ENCODE measurements at places on chromosomes 16 and 17. TPM values are rescaled to one million over a fixed set of nuclear protein-coding genes. Genes with fewer than 3 reads are reported as not detected.
A peak's percentile ranks its signal among the peaks of the same experiment; 100 is the strongest.

DNA sequence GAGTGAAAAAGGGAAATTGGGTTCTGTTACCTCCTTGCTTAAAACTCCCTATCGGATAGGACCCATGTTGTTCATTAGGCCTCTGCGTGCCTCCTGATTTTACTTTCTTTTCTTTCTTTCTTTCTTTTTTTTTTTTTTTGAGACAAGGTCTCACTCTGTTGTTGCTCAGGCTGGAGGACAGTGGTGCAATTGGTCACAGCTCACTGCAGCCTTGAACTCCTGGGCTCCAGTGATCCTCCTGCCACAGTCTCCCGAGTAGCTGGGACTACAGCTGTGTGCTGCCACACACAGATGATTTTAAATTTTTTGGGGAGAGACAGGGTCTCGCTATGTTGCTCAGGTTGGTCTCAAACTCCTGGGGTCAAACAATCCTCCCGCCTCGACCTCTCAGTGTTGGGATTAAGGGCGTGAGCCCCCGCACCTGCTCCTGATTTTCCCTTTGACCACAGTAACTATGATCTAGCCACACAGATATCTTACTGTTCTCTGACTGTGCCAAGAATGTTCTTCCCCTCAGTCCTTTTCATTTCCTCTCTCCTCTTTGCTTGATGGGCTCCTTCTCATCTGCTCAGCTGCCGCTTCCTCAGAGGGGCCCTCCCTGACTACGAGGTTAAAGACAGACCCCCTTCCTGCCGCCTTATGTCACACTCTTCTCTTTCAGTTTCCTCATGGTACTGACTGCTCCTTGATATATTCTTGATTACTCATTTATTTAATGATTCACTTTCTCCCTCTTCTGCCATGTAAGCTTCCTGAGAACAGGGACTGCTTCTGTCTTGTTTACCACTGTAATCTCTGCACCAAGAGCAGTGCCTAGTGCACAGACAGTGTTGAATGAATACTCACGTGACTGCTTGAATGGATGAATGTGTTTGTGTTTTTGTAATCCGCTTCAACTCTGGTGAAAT lies 44.3 kb downstream of the LCMT1 start:
- no peak for DNase-seq

GRCh38 chr16:86661706-86662105 lies 83.4 kb downstream of the FOXL1 start:
- no peak for DNase-seq

GRCh38 chr16:87840271-87840978 lies 28.9 kb downstream of the SLC7A5 start:
- DNase-seq, result no peak

DNA sequence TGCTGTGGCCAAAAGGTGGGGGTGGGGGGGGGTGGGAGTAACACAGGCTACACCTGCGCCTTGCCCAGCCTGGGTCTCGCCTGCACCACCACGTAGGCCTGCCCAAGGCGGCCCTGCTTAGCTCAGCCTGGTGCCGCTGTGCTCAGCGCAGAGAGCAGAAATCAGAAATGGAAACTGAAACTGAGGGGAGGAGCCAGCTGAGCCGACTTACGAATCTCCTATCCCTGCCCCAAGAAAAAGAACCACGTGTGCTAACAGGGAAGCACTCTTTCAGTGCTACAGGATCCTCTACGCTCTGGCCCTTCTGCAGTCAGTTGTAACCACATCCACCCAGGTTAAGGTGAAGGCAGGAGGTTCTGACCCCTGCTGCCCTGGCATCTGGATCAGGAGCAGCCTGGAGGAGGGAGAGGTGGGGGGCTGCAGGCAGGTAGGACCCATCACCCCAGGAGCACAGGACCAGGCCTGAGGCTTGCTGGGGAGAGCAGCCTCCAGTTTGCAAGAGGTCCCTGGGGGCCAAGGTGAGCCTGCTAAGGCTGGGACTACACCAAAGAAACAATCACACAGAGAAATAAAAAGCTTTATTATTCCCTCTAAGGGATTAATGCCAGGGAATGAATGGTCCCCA lies at the start of gene DHX58:
Gene DHX58 (minus strand): TSS at position 163 of the 625 bp plus-strand sequence. CDS start 822 bp downstream, outside the sequence.
- peak; percentile 82 for DNase-seq

GRCh38 chr16:85969159-85969558 lies 70.2 kb downstream of the IRF8 start:
- DNase-seq, result no peak

DNA sequence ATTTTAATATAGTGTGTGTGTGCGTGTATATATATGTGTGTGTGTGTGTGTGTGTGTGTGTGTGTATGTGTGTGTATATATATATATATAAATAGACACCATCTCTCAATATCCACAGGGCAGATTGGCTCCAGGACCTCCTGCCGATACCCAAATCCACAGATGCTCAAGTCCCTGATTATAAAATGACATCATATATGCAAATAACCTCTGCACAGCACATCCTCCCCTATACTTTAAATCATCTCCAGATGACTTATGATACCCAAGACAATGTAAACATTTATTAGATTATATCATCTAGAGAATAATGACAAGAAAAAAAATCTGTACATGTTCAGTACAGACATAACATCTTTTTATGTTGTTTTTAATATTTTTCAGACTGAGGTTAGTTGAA lies 7.8 kb downstream of the DUSP3 start:
- no peak for DNase-seq

Gene ACBD4
- total RNA-seq, result 34.6 TPM
